ENCODE measurements at places on chromosomes 7 and 10.

- DNase-seq, result no peak
Measured at GRCh38 chr10:132836832-132837540, 51.0 kb upstream of the NKX6-2 start.

DNA sequence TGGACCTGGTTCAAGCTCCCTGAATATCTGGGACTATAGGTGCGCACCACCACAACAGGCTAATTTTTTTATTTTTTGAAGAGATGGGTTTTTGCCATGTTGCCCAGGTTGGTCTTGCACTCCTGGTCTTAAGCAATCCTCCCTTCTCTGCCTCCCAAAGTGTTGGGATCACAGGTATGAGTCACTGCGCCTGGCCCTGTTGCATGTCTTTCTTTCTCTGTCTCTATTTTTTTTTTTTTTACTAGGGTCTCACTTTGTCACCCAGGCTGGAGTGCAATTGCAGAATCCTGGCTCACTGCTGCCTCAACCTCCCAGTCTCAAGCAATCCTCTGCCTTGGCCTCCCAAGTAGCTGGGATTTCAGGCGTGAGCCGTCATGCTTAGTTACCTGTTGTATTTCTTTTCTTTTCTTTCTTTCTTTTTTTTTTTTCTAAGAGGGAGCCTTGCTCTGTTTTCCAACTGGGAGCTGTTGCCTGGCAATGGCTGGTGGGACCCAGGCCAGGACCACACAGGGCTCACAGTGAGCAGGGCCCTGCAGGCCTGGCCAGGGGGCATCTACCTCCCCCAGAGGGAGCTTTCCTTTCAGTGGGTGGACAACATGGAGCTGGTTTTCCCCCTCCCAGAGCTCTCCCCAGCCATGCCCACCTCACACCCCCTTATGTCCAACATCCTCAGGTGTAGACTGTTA is 6.0 kb downstream of the MYL7 start:
- DNase-seq, result no peak

DNA sequence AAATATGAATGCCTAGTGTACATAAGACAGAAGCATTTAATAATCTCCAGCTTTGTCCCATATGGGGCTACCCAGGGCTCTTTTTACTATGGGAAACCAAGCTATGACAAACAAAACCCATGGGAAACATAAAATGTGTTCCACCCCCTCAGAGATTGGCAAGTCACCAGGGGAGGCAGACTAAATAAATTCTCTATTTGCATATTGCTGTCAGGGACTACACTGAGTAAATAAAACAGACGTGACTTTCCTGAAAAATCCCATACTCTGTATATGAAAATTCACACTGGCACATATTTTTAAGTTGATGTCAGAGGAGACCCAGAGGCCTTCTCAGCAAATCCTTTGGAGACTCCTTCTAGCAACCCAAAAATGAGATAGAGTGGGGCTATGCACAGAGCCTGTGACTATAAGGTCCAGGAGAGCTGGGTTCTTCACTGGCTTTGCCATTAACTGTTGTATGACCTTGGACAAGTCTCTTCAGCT is 44.0 kb upstream of the HPSE2 start:
- DNase-seq, result no peak

- no peak for DNase-seq
Measured at GRCh38 chr7:148607151-148607661, 16.6 kb downstream of the C7orf33 start.

DNA sequence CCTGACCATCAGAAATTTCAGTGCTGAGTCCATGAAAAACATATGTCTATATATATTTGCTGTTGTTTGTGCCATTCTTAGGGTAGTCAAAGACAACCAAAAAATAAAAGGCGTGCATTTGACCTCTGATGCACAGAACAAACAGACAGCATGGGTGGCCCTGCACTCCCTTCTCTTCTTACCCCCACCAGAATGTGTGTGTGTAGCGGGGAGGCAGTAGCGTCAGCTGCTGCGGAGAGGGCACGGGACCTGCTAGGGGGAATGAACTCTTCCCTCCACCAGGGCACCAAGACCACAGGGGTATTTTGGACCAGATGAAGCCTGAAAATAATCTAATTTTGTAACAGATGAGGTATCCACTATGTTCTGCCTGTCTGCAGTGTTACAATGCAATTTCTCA is 277.7 kb upstream of the ZNF32 start:
- no peak for DNase-seq

DNA sequence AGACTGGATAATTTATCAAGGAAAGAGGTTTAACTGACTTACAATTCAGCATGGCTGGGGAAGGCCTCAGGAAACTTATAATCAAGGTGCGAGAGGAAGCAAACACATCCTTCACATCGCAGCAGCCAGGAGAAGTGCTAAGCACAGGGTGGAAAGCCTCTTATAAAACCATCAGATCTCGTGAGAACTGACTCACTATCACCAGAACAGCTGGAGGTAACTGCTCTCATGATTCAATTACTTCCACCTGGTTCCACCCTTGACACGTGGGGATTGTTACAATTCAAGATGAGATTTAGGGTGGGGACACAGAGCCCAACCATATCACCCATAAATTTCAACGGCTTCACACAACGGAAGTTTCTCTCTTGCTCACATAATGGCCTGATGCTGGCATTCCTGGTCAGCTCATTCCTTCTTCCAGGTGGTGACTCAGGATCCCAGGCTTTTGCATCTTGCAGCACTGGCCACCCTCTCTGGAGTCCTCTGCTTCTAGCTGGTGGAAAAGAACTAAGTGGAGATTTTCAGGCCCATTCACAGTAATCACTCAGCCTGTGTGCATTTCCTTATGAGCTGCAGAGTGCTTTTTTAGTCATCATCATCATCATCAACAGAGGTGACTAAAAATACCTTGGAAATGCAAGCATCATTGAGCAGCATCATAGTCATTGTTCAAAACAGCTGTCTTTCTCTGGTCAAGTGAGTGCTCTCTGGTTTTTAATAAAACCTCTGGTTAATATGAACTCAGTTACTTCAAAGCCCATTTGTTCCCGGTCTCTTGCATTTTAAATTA is 308.1 kb downstream of the SFMBT2 start:
- no peak for DNase-seq

GRCh38 chr10:108454793-108455192 is 1290.3 kb upstream of the SORCS1 start:
- DNase-seq, result no peak

- DNase-seq, result no peak
Measured at GRCh38 chr7:102222445-102222844, 64.2 kb upstream of the SH2B2 start.

DNA sequence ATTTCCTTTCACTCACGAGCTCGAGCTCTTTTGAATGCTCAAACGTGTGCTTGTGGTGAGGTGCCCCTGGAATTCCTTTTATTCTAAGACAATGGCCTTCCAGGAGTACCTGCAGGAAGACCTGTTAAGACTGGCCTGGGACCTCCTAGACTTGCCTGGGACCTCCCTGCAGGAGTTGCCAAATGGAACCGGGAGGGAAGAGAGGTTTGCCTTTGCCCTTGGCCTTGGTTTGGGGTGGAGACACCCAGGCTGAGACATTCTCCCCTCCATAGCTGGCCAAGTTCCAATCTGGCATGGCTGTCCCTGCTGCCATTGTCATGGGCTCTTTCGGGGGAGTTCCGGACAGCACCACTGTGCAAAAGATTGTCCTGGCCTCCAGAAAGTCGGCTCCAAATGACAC is 39.7 kb downstream of the DNAJB12 start:
- no peak for DNase-seq

GRCh38 chr7:158414002-158414401 is 173.6 kb downstream of the PTPRN2 start:
- DNase-seq, result no peak

DNA sequence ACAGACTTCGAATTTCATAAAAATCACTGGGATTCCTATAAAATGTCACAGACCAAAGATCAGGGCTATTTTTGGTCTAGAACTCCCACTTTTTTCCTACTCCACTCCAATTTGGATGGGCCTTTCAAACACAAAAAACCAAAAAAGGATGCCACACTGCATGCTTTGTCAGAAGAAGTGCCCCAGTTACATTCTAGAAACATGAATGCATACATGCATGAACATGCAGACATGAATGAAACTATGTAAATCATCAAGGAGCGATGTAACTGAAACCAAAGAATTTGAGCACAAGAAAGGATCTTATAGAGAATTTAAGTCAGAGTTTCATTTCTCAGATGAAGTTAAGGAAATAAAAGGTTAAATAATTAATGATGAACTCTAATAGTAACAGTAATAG is 31.8 kb upstream of the FAM133B start:
- DNase-seq, result no peak

DNA sequence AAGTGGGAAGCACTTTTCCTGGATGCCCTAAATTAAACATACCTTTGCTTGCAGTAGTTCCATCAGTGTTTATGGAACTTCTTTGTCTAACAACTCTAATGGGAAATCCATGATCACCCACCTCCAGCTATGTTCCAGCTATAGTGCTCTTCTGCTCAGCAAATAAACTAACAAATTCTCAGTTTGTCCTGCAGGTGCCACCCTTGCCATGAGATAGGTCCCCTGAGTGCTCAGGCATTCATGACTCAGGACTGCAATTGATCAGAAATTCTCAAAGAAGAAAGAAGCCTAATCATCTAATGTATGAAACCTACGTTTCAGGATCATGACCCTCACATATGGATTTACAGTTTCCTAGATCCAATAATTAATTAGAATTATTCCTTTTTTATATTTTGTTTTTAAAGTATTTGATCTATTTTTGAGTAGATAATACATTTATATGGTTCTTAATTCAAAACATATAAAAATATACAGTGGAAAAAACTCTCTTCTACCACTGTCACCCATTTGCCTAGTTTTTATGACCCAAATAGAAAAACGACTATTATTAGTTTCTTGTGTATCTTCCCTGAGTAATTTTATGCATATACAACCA is 48.7 kb upstream of the DYNC1I1 start:
- no peak for DNase-seq

GRCh38 chr7:81138870-81139269 is 220.0 kb upstream of the SEMA3C start:
- no peak for DNase-seq

DNA sequence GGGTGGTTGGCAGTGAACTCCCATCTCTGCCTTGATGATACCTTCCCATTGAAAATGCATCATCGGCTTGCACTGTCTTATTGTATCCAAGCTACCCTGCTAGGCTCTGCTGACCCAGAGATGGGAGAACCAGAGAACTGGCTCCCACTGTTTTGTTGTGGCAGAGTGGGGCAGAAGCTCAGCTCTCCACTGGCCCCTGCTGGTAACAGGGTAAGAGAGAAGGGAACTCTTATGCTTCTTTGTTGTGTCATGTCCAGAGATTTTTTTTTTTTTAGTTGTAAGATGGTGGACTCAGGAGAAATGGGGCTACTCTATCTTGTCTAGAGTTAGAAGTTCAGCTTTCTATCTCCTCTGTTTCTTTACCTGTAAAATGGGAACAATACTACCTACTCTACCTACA is 100.5 kb upstream of the SDK1 start:
- no peak for DNase-seq

DNA sequence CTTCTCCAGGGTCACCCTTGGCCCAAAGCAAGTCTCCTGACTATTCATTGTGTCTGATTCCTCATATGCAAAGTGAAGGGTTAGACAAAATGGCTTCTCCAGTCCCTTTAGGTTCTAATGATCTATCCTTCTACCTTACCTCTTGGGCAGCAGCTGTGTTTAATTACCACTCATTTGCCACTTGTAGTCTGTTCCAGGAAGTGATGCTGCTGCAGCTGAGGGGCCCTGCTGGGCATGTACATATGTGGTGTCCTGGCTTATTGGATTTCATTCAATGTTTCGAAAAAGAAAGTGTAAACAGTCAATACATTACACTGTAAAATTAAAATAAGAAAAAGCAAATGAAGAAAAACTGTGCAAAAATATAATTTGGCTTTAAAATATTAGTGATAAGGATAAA is 36.6 kb downstream of the SCIN start:
- DNase-seq, result no peak

DNA sequence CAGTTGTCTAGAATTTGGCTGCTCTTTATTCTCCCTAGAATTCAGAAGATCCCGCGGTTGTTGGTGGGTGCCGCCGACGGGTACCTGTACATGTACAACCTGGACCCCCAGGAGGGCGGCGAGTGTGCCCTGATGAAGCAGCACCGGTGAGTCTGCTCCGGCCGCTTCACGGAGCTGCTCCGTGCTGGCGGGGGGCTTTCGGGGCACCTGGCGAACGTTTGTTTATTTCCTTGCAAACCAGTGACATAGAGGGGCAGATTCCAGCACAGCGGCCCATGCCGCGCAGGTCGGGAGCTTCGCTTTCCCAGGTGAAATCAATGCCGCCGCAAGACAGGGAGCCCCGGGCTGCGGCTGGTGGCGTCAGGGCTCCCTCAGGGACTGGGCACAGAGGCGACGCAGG is 38.0 kb downstream of the WIPI2 start:
- no peak for DNase-seq

GRCh38 chr7:133114519-133114918 is 32.6 kb upstream of the CHCHD3 start:
- DNase-seq, result no peak

- peak; percentile 55 for DNase-seq
Measured at GRCh38 chr7:44145969-44146911, 5.1 kb upstream of the MYL7 start.

DNA sequence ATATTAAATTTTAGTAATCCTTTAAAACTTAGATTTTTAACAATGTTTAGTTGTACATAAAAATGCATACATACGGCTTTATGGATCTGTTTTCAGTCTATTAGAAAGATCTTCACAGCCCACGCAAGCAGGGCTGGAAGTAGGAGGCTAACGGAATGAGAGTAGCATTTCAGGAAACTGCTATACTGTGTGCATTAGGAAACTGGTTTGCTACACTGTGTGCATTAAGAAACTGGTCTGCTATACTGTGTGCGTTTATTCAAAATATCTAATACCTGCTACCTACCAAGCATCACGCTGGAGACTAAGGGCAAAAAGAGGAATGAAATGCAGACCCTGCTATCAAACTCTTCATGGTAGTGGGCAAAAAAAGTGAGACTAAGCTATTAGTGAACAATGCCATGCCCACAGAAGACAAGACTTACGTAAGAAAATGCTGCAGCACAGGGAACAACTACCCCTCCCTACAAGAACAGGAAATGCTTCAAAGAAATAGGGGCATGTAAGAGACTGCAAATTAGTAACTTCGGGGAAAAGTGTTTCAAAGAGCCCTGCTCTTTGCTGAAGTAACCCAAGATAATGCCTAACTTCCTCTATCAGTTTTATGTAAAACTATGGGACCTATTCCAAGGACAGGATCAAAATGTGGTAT is 11.3 kb downstream of the RAB11FIP2 start:
- no peak for DNase-seq

GRCh38 chr10:98920360-98920759 is 315.3 kb downstream of the HPSE2 start:
- no peak for DNase-seq

DNA sequence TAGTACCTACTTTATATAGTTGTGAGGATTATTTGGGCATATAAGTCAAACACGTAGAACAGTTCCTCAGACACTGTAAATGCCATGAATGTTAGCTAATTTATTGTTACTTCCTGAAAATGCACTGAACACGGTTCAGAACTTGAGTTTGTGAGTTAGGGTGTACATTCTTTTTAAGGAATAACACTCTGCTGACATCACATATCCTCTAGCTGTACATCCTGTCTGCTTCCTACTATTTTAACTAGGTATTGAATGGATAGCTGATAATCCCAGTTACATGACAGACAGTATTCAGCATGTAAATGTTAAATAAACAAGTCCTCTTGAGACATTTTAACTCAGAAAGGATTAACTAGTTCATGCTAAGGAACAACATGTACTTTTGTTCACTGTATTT is 16.0 kb downstream of the SAMD8 start:
- no peak for DNase-seq

GRCh38 chr7:64035388-64035787 is 9.8 kb upstream of the ZNF727 start:
- DNase-seq, result no peak

Measured in left lobe of liver (tissue), 2 donors.